Osteocyte (in vitro differentiated cells): ENCODE measurements at places on chromosomes 5 and 9. TPM values are rescaled to one million over a fixed set of nuclear protein-coding genes. Genes with fewer than 3 reads are reported as not detected.
A peak's percentile ranks its signal among the peaks of the same experiment; 100 is the strongest.

- no peak for DNase-seq
- H3K4me3 ChIP-seq, result no peak overlapping the region
- no peak overlapping the region for H3K27ac ChIP-seq
- no peaks in the 10 kb centered on the region for H3K4me1 ChIP-seq
- H3K27me3 ChIP-seq, result no peaks in the 10 kb centered on the region
- peaks cover 40% of the 10 kb centered on the region for H3K36me3 ChIP-seq
Observed at GRCh38 chr9:97366889-97367288, 45.0 kb upstream of the TDRD7 start.

DNA sequence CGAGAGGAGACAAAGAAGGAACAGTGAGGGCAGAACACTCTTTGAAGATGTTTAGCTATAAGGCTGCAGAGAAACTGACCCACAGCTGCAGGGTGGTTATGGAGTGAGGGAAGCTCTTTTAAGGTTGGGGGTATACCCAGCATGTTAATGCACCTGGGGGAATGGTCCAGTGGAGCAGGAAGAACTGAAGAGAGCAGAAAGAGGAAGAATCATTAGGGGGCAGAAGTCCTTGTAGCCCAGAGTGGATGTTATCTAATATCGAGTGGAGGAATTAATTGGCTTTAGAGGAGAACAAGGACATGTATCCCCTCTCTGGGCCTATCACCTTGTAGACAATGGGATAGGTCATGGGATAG, 7.7 kb downstream of the IL4 start:
- H3K36me3 ChIP-seq, result peaks cover 1% of the 10 kb centered on the region
- H3K27ac ChIP-seq, result no peak overlapping the region
- H3K4me1 ChIP-seq, result peaks cover 24% of the 10 kb centered on the region
- no peaks in the 10 kb centered on the region for H3K27me3 ChIP-seq

- H3K27ac ChIP-seq, result no peak overlapping the region
- H3K4me1 ChIP-seq, result peaks cover 9% of the 10 kb centered on the region
- H3K4me3 ChIP-seq, result no peak overlapping the region
- peaks cover 17% of the 10 kb centered on the region for H3K36me3 ChIP-seq
Observed at GRCh38 chr5:55409775-55410174, 102.0 kb downstream of the MTREX start.

GRCh38 chr5:134227776-134228175, 1.9 kb upstream of the PPP2CA start:
- H3K27ac ChIP-seq, result peak overlapping the region; percentile 99
- no peak for DNase-seq
- peak overlapping the region; percentile 93 for H3K4me3 ChIP-seq
- peaks cover 28% of the 10 kb centered on the region for H3K4me1 ChIP-seq
- no peaks in the 10 kb centered on the region for H3K36me3 ChIP-seq
- no peaks in the 10 kb centered on the region for H3K27me3 ChIP-seq

DNA sequence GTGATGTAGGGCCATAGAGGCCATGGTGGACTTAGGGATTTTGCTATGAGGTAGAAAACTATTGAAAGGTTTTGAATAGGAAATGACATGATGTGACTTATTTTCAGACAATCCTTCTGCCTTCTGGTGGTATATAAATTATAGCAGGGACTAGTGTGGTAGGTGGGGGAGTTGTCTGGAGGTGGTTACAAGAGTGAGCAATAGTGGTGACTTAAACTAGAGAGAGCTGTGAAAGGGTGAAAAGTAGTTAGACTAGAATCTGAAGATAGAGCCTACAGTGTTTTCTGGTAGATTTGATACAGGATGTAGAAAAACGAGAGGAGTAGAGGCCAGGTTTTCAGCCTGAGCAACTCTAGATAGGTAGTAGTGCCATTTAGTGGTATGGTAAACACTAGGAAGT, 32.3 kb downstream of the NAA35 start:
- H3K4me3 ChIP-seq, result no peak overlapping the region
- H3K36me3 ChIP-seq, result peaks cover 52% of the 10 kb centered on the region
- no peak overlapping the region for H3K27ac ChIP-seq
- no peaks in the 10 kb centered on the region for H3K27me3 ChIP-seq
- no peaks in the 10 kb centered on the region for H3K4me1 ChIP-seq

The CDX1 gene
- total RNA-seq, result 0.71 and 1.0 TPM in 2 replicates

The CENPK gene
- total RNA-seq, result 11.3 TPM in 2 replicates

The KCNV2 gene
- not detected in 2 replicates for total RNA-seq
